Activated T-cell treated with anti-CD3 and anti-CD28 coated beads, Interleukin-2, amount 50 U/mL, for 24 hours (primary cell): ENCODE measurements at places on chromosomes 11 and 22.

GRCh38 chr11:9280655-9281301 lies 15.6 kb upstream of the DENND5A start:
- DNase-seq, result peak; percentile 52

DNA sequence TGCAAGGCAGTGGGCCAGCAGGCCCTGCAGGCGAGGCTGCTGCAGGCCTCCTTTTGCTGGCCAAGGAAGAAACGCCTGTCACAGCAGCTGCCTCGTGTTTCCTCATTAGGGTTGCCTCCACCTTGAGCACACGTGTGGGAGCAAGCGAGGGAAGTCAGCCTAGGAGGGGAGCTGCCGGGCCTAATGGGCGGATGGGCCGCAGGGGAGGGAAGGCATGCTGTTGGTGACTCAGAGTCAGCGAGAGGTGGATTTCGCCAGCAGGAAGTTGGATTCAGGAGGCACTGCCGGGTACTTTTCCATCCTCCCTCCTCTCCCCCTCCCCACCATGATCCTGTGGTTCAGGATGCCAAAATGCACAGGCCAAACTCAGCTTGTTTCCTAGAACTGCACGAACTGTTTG lies 498.7 kb downstream of the METTL15 start:
- DNase-seq, result no peak

DNA sequence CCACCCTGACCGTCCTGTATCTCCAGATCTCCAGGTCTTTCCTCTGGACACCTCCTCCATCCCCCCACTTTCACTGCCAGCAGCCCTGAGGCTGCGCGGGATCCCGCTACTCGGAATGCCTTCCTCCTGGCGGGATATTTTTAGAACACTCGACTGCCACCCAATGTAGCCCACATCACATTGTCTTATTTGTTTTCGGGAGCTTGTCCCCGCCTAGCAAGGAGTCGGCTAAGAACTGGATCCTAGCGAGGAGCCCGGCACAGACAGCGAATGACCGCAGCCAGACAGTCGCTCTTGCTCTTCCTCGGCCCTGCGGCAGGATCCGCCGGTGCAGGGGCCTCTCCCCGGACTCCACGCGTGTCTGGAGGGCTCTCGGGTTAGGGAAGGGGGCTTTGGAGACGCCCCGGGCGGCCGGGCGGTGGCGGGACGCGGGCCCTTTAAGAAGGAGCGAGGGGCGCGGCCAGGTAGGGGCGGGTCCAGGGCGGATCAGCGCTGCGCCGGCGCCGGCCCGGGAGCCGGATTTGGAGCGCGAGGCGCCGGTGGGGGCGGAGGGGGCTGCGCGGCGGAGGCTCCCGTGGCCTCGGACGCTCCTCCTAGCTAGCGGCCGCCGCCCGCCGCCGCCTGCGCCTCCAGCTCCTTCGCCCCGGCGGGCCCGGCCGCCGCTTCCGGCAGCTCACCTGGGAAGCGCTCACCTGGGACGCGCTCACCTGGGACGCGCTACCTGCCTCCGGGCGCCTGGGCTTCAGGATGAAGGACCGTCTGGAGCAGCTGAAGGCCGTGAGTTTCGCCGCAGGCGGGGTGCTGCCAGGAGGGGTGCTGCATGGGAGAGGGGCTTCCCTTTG lies at the start of gene STX3:
Gene STX3, plus strand, starts transcription at position 518 of the 842 bp plus-strand sequence. Its CDS starts 230 bp downstream, at position 748.
- peak; percentile 80 for DNase-seq

GRCh38 chr11:3972431-3972830 lies 117.0 kb downstream of the STIM1 start:
- no peak for DNase-seq

DNA sequence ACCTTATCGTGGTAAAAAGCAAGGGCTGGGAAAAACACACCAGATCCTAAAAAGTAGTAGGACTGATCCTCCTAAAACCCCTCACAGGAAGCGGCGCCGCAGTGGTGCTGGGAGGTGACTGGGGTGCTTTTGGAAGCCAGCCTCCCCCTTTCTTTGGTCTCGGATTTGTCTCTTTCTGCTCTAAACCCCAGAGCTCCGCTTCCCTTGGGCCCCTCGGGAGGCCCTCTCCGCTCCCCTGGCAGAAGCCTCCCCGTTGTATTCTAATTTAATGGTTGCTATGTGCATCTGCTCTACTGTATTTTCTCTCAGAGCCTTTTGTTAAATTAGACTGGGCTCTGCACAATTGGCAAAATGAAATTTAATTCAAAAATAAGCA lies 587.7 kb downstream of the OPCML start:
- DNase-seq, result no peak

GRCh38 chr11:72232260-72233055 lies 7.9 kb downstream of the INPPL1 start:
- no peak for DNase-seq

DNA sequence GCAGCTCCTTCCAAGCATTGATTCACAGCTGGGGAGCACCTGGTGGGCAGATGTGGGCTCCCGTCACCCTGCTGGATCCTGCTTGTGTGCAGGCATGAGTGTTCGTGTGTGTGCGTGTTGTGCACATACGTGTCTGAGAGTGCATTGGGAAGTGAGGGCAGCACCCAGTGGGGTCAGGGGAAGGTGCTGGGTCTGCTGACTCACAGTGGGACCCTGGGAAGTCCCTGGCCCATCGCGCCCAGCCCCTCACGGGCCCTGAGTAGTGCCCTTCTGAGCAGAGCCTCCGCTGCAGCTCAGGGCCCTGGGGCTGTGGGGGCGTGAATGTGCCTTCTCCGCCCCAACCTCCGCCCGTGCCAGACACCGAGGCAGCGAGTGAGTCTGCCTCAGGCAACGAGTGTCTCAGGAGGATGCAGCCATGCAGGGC lies 36.8 kb downstream of the WNT11 start:
- DNase-seq, result no peak

DNA sequence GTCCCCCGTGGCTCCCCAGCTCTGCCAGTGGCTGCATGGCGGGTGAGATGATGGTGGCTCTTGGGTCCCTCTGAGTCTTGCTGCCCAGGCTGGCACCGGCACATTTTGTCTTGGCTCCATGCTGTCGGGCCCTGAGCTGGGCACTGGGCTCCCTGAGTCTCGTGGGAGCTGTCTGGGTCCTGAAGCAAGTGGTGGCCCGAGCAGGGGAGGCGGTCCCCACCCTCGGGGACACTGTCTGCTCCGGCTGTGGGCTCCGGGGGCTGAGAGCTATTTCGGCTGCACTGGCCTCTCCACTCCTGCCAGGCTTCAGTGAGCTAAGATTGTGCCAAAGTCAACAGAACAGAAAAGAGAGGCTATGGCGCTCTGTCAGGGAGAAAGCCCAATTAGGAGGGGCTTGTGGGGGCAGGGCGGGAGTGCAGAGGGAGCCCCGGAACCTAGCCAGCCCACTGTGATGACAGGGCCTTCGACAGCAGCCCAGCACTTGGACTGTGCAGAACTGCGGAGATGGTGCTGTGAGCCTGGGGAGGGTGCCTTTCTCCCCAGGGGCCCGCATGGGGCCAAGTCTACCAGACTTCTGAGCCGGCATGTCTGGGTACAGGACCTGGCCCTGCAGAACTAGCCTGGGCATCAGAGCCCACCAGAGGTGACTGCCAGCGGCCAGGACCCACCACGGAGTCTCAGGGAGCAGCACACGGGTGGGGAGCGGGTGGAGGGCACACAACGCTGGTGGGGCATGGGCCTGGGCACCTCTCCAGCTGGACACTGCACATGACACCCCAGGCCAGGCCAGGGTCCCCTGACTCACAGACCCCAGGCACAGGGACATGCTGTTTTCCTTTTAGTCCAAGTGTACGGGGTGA lies 38.0 kb downstream of the RTN4R start:
- DNase-seq, result no peak

DNA sequence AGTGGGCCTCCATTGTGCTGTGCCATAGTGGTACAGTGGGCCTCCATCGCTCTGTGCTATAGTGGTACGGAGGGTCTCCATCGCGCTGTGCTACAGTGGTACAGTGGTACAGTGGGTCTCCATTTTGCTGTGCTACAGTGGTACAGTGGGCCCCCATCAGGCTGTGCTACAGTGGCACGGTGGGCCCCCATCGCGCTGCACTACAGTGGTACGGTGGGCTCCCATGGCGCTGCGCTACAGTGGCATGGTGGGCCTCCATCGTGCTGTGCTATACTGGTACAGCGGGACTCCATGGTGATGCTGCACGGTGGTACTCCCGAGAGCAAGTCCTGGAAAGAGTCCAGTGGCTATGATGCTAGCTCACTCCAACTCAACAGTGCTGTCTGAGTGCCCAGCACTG lies 51.8 kb downstream of the SCUBE1 start:
- no peak for DNase-seq

DNA sequence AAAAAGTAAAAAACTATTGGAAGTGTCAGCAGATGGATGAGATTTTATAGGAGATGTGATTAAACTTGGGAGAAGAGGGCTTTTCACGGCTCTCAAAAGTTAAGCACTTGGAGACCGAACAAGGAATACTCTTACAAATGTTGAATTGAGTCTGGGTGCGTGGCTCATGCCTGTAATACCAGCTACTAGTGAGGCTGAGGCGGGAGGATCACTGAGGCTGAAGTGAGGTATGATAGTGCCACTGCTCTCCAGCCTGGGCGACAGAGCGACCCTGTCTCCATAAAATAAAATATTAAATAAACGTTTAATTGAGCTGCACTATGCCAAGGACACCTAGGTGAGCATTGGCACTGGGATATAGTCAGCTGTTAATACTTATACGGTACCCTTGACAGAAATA lies 1.9 kb downstream of the CEP57 start:
- DNase-seq, result no peak

- no peak for DNase-seq
Observed at GRCh38 chr22:23415490-23415851, 164.6 kb downstream of the IGLL1 start.

- no peak for DNase-seq
Observed at GRCh38 chr11:119305556-119306372, 11.2 kb downstream of the MCAM start.

DNA sequence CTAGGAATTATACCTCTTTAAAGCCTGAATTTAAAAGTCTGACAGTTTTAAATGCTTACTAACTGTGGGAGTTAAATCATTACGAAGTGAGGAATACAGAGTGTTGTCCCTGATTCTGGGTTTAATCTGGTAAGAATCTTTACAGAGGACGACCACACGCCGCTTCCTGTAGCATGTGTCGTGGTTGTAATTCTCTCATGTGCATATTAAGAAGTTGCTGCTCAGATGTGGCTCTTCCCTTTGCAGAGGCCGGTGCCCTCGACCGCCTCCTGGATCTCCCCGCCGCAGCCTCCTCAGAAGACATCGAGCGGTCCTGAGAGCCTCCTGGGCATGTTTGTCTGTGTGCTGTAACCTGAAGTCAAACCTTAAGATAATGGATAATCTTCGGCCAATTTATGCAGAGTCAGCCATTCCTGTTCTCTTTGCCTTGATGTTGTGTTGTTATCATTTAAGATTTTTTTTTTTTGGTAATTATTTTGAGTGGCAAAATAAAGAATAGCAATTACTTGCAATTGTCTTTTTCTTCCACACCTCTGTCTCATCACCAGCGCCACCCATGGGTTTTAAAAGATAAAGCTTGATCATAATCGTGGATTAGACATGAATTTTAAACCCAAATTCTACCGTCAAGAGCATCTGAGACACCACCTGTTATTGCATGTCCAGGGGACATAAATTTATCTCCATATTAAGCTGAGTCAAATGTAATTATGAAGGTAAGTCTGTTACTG lies 6.5 kb downstream of the GAL start:
- no peak for DNase-seq

DNA sequence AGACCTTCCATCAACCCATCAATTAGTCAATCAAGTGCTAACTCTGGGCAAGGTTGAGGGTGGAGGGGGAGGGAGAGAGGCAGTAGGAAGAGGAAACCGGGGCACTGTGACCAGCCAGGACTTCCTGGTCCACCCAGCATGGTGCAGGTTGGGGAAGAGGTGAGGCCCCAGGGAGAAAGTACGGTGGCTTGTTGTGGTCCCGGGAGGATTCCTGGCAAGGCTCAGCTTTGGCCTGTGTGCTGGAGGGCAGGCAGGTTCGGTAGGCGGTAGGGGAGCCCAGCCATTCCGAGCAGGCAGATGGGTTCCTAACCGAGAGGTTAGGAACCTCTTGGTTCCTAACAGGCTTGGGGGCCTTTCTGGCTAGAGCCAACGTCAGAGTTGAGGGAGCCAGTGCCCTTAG lies 10.8 kb downstream of the ST14 start:
- no peak for DNase-seq

- no peak for DNase-seq
Observed at GRCh38 chr11:22666325-22666687, at the start of gene GAS2. Gene GAS2, plus strand, starts transcription at chr11:22666611. Its CDS starts 8,259 bp downstream, at chr11:22674870.

DNA sequence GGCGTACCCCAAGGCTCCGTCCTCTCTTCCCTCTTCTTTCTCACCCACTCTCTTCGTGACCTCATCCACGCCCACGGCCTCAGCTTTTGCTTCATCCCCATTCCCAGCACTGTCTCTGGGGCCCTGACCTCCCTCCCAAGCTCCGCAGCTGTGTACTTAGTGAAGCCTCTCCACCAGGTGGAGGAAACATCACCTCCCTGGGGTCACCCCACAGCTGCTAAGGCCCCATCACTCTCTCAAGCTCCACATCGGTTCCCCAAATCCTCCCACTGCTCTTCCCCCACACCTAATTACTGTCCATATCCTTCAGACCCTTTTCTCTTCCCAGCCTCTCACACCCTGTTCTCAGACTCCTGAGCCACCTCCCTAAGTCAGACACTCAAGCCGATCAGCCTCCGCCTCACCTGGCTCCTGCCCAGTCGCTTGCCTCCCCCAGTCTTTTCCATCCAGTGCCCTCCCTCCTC lies 7.9 kb upstream of the SYT7 start:
- DNase-seq, result no peak

GRCh38 chr11:79066456-79067351 lies 374.1 kb downstream of the TENM4 start:
- DNase-seq, result no peak

GRCh38 chr11:134862105-134862502 lies 450.1 kb upstream of the B3GAT1 start:
- DNase-seq, result no peak

DNA sequence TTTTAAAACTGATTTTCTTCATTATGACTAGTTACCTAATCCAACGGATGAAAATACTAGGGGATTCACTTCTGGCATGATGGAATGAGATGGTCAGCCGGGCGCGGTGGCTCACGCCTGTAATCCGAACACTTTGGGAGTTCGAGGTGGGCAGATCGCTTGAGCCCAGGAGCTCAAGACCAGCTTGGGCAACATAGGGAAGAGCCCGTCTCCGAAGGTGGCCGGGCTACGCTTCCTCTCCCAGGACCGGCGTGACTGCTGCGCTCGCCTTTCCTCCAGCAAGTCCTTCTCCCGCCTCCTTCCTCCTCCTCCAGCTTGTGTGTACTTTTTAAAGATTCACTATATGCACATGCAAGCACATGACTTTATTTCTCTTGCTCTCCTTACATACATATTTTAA lies 505.4 kb upstream of the CCDC90B start:
- DNase-seq, result no peak

DNA sequence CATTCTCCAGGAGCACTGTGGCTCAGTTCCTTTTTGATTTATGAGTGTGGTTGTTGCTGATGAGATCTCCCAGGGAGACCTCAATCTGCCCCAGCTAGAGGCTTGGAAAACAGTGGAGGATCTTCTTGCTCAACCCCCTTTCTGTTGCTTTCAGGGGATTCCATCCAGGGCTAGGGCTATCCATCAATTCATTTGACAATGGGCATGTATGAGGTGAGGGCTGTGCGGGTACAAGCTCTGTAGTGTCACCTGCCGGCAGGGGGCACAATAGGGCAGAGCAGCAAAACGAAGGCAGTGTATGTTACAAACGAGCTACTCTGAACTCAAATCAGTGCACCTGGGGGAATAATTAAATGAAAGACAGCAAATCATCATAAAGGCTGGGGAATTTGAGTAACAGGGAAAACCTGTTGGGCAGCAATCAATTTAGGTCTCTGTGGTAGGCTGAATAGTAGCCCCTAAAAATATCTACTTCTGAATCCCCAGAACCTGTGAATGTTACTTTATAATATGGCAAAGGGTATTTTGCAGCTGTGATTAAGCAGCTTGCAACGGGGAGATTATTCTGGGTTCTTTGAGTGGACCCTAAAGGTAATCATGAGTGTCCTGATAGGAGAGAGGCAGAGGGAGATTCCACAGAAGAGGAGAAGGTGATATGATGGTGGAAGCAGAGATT lies 170.3 kb upstream of the ZBED5 start:
- DNase-seq, result peak; percentile 78
